ENCODE measurements at places on chromosomes 6 and 20. TPM values are rescaled to one million over a fixed set of nuclear protein-coding genes. Genes with fewer than 3 reads are reported as not detected.
A peak's percentile ranks its signal among the peaks of the same experiment; 100 is the strongest.

Gene BMP2
- polyA plus RNA-seq = 16.0 TPM

Gene UBE3D
- 8.3 TPM for polyA plus RNA-seq

Gene KHDC1L
- 1.0 TPM for polyA plus RNA-seq

GRCh38 chr20:37880726-37881591 is 22.0 kb upstream of the VSTM2L start:
- no peak for DNase-seq

DNA sequence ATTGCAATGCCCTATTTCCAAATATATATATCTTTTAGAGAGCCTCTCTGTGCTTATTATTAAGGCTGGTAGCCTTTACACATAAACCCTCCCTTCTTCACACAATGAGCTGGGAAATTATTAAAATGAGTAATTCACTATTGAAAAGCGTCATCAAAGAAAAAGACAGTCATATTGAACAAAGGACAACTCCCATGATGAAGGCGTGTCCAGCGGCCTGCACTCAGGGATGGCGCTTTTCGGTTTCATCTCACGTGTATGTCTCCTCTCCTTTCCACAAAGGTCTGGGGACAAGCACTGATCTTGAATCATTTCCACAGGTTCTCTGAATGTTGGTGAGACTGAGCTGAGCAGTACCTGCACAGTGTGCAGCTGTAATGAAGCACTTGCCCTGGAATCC is 3.5 kb downstream of the SERPINB9 start:
- DNase-seq = no peak

DNA sequence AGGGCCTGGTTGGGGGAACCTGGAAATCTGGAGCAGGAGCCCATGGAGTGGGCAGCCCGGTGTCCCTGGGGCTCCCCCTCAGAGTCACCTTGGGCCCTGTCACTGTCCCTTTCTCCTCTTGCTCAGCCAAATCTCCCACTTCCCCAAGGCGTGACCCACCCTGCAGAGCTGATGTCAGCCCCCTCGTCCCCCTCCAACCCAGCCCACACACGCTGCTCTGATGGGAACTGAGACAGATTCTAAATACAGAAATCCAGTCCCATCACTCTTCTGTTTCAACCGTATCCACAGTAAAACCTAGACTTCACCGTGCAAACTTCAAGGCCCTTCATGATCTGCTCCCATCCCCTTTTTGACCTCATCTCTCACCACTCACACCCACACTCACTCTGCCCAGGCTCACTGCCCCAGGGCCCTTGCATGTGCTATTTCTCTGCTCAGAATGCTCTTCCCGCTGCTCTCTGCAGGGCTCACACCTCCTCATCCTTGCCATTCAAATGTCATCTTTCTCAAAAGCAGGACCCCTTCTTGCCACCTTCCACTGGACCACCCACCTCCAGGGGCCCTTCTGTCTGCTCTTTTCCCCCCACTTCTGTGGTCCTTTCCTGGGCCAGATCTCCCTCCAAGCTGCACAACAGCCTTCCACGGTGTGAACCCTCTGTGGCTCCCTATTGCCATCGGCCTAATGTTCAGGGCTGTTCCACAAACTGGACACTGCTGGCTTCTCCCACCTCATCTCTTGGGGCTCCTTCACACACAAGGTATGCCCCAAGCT is 16.6 kb downstream of the TGM2 start:
- no peak for DNase-seq

Gene RIMS1
- polyA plus RNA-seq = 2.8 TPM

Gene EPB41L1
- 53.2 TPM for polyA plus RNA-seq

- no peak for DNase-seq
Observed at GRCh38 chr6:76984572-76984971, 478.7 kb downstream of the HTR1B start.

DNA sequence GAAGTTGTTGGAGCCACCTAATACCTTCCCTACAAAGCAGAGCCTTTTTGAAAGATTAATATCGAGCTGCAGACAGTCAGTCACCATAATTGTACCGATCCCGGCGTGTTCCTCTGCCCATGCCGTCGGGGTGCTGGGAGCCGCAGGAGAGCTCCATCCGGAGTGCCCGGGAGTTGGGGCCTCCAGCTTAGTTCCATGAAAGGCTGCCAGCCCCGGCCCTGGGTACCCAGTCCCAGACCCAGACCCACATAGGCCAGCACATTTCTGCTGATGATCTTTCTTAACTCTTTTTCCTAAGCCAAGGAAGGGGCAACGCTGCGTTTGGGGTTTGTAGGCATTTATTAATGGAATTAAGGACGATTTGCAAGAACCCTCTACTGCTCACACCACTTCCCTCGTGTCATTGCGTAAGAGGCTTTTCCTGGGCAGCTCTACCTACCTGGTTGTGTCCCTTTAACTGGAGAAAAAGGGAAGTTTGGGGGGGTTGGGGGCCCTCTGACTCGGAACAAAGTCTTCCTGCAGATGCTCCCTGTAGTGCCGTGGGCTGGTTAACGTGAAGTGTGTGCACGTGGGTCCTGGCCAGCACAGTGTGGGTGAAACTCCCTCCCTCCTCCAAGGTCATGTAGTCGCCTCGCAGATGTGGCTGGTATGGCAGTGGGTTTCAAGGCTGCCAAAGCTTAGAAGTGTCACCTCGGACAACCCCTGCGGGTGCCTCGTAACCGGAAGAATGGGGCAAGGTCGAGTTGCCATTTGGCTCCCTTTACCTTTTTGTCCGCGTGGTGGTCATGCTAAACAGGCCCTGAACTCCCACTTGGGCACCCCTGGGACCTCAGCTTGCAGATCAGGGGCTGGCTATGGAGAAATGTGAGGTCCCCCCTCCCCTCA is 54.3 kb upstream of the APCDD1L start:
- DNase-seq = no peak

Gene CTCFL
- 2.4 TPM for polyA plus RNA-seq

Gene STX11
- polyA plus RNA-seq = 0.81 TPM

GRCh38 chr6:46002264-46002663 is 13.4 kb downstream of the CLIC5 start:
- no peak for DNase-seq

DNA sequence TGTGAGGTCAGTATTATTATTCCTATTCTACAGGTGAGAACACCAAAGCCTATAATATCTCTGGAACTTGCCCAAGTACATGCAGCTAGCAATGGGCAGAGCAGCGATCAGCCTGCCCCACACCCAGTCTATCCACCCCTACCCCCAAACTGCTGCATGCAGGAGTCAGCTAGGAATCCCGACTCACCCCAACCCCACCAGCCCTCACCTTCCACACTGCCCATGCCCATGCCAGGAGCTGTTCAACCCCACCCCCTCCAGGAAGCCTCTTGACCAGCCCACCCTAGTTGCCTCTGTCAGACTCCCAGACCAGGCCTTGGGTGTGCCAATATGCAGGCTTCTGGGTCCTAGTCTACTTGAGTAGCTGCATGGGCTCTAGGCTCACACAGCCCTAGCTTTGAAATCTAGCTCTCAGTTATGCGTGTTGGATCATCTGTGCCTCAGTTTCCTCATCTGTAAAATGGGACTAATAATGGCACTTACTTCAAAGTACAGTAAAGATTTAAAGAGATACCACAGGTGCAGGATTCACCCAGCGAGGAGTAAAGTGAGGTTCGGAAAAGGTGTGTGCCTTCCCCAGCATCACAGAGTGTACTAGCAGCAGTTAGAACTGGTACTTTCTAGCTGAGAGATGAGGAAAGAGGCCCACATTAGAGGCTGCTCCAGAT is 173.2 kb downstream of the VEGFA start:
- DNase-seq = no peak

DNA sequence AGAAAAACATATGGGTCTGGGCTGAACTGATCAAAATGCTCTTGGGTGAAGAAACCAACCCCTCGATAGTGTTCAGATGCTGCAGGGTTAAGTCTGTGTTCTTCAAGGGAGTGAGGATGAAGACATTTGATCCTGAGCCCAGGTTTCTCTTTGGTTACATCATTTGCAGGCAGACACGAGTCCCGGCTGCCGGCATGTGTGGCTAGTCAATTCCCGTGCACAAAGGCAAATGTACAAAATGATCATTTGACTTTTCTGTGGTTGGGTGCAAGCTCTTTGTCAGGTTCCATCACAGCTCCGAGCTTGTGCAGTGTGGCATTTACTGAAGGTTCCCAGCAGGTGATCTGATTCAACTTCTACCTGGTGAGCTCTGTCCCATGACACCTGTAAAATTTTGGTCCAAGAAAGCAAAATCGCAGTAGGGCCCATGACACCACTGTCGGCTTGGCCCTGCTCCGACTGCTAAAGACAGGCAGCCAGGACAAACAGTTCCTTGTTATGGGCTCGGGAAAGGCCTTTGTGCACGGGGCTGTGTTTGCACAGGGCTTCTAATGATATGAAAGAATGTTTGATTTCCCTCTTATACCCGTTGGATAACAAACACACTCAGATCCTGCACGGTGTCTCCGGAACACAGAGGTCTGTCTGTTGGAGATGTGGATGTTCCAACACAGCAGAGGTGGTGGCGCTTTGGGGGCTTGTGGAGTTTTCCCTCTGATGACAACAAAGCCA is 46.9 kb downstream of the GJA10 start:
- no peak for DNase-seq

GRCh38 chr6:149045404-149045803 is 272.1 kb upstream of the TAB2 start:
- DNase-seq = no peak

Gene ZFP57
- polyA plus RNA-seq = not detected

- no peak for DNase-seq
Observed at GRCh38 chr6:102022281-102022680, 628.8 kb downstream of the GRIK2 start.

Gene IER3
- 20.2 TPM for polyA plus RNA-seq

Gene ATP9A
- polyA plus RNA-seq = 60.8 TPM

DNA sequence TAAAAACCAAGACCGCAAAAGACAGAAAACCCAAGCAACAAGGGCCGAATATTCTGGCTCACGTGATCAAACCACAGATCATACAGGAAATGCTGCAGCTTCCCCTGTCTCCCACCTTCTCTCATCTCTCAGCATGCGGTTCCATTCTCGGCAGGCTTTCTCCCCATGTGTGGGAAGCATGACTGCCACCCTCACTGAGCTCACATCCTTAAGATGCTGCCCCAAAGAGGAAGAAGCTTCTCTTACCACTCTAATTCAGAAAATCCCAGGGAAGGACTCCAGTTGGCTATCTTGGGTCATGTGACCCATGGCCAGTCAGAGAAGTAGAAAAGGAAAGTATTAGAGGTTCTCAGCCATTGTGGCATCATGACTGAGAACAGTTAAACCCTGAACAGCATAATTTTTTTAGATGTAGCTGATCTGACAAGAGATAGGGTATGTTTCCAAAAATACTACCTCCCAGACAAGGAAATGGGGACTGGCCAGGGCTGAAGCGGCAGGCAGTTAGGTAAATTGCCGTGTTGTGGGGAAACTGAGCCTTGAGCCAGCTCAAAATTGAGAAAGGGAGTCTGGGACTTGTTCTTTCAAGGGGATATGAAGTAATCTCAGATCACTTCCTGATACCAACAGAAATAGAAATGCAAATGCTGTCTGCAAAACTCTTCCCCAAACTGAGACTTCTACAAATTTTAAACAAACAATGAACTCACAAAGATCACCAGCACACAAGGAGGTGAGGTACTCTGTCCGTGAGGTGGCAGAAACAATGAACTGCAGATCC is 37.1 kb upstream of the GRM4 start:
- no peak for DNase-seq

DNA sequence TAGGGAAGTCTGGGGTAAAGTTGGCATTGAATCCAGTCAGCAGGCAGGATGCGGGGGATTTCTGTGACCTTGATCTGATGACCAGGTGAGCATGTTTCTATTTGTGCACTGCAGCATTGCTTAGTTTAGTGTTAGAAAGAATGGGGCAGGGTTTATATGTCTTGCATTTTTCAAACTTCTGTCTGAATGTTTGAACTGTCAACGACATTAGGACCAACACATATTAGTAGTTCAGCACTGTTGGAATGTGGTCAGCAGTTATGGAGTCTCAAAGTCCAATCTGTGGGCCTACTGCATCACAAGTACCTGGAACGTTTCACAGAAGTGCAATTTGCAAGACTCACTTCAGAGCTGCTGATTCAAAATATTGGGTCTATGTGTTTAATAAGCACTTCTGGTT is 276.6 kb upstream of the BMP2 start:
- no peak for DNase-seq

Gene EBF4
- polyA plus RNA-seq = 31.8 TPM

DNA sequence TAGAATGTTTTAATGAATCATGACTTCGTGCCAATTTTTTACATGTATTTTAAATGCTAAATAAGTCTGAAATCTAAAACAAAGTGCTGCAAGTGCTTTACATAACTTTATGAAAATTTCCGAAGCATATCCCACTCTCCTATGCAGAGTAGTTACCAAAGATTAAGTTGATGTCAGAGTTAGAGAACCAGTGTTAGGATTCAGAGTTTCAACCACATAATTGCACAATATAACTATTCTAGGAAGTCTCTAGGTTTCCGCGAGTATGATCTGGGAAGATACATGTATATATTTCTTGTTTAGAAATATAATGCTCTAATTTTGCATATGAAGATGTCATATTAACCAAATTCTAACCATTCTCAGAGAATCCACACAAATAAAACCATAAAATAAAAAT is 74.8 kb downstream of the ASCC3 start:
- no peak for DNase-seq

DNA sequence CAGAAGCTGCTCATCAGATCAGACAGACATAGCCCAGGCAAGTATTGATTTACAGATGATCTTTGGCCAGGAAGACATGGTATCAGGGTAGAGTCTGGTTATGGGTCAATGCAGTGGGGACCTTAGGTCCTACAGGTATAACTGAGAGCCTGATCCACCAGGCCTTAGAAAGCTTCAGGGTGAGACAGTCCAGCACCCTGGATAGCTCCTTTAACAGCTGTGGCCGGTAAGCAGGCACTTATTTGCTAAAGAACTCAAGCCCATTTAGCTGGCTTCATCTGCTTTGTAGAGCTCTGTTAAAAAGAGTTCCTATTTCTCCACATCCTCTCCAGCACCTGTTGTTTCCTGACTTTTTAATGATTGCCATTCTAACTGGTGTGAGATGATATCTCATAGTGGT is 39.6 kb downstream of the ESR1 start:
- DNase-seq = peak; percentile 40

DNA sequence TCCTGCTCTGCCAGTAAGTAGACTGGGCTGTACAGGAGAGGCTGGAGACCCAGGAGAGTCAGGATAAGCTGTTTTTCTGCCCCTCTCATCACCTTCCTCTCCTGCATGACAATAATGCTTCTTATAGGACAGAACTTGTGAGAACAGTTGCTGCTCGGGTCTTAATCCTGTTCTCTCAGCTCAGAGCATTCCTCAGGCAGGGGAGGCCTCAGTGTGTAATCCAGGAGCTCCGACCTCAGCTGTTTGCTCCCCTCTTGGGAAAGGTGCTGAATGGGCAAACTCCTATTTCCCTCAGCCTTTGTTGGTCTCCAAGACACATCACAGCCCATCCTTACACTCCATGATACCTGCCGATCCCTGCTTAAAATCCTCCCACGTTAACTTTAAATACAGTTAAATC is 134.9 kb upstream of the LRFN2 start:
- DNase-seq = no peak

GRCh38 chr6:128964233-128964755 is 81.4 kb downstream of the LAMA2 start:
- no peak for DNase-seq
